Cortex of kidney (tissue), 1 donor: ENCODE measurements at places on chromosomes 11 and 22.

DNA sequence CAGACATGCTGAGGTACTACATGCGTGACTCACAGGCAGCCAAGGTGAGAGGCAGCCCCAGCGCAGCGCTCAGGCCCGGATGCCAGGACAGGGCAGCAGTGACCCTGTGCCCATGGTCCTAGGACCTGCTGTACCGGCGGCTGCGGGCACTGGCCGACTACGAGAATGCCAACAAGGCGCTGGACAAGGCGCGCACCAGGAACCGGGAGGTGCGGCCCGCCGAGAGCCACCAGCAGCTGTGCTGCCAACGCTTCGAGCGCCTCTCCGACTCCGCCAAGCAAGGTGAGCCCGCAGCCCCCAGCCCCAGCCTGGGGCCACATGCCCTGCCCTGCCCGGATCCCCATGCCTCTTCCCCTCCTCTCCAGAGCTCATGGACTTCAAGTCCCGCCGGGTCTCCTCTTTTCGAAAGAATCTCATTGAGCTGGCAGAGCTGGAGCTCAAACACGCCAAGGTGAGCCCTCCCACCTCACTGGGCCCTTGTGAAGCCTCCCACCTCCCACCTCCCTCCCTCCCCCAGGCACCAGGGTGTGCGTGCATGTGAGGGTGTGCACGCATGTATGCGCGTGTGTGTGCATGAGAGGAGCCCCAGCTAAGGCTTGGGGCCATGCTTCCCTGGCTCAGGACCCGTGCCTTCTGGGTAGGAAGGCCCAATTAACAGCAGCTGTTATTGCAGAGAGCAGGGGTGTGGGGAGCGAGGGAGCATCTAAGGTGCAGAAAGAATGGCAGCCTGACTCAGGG is 5.3 kb downstream of the CFL1 start:
- no peak for DNase-seq

DNA sequence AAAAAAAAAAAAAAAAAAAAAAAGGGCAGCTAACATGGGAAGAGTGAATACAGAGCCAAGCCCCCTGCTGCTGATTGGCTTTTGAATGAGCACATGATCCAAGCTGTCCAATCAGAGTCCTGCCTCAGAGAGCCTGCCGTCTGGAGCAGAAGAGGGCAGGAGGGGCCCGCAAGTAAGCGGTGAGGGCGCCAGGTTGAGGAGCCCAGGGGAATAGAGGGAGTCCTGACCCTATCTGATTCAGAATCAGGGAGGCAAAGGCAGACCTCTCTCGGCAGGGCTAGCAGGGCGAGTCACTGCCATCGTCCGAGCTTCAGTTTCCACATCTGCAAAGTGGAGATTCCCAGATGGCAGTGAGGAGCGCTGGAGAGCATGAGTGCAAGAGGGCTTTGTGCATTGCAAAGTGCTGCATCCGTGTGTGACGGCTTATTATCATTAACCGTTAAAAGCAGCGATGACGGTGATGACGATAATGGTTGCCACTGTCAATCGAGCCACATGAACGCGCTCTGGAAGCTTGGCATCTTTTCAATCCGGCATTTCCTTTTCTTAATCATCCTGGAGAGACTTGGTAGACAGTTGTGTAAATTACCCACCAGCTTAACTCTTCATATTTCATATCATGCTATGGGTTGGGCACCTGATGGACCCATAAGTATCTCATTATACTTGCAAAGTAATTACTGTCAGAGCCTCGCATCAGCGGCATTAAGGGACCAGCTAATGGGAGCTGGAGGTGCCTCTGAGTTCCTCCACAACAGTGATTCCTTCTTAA is 68.6 kb upstream of the ATXN10 start:
- DNase-seq = no peak

GRCh38 chr11:46706886-46707285 is 6.1 kb downstream of the ZNF408 start:
- no peak for DNase-seq

- DNase-seq = no peak
These were observed 29.8 kb downstream of the ADAMTS15 start for GRCh38 chr11:130478204-130478701.

- no peak for DNase-seq
These were observed 215.1 kb downstream of the PGR start for GRCh38 chr11:100914415-100915110.

DNA sequence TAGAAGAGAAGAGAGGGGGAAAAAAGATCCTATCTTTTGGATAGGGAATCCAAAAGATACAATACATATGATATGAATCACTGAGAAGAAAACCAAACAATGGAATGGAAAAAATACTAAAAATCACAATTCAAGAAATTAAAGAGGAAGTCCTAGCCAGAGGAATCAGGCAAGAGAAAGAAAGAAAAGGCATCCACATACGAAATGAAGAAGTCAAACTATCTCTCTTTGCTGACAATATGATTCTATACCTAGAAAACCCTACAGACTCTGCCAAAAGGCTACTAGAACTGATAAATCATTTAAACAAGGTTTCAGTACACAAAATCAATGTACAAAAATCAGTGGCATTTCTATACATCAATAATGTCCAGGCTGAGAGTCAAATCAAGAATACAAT is 91.4 kb downstream of the EFCAB6 start:
- no peak for DNase-seq

DNA sequence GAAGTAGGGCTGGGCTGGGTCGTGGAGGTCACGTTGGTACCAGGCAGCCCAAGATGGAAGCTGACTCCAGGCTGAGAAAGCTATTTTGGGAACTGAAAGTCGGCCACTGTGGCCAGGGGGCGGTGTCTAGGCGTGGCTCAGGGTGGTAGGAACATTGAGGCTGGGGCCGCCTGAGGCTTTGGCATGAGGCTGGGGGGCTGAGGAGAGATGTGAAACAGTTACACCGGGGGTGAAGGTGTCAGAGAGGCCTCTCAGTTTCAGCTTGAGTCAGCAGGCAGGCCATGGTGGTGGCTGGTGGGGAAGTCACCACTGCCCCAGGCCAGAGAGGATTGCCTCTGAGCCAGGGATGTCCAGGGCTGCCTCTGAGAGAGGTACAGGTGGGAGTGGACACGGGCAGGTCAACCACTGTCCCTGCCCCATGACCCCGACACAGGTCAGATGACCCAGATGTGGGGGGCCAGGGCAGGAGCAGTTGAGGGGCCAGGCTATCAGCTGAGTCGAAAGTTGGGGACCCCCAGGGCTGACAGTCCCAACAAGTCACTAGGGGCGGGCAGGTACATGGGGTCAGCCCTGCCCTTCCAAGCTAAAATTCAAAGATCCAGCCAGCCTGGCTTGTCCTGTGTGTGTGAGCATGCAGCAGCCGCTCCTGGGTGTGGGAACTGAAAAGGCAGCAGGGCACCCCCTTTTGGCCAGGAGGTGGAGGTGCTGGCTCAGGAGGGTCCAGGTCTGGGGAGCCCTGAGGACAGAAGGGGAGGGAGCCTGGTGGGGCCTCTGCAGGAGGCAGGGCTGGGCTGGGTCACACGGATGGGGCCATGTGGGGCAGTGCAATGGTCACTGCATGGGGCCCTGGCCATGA is 7.2 kb downstream of the KCNK7 start:
- no peak for DNase-seq

- DNase-seq = no peak
These were observed 22.0 kb downstream of the RSPH14 start for GRCh38 chr22:23119494-23120414.

DNA sequence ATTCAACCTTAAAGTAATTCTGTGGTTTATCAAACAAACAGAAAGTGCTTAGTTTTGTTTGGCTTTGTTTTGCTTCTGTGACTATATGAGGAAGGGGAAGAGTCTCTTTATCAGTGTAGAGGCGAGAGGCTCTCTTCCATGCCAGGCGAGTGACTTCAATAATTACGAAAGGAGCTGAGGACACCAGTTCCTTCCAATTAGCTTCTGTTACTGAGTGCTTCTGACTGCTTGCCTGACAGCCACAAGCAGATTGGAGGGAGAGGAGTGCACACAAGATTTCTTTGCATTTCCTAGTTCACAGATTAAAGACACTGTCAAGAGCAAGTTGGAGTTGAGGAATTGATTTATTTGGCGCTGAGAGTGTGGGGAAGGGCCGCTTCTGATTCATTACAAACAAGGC is 1484.5 kb upstream of the TENM4 start:
- DNase-seq = no peak

DNA sequence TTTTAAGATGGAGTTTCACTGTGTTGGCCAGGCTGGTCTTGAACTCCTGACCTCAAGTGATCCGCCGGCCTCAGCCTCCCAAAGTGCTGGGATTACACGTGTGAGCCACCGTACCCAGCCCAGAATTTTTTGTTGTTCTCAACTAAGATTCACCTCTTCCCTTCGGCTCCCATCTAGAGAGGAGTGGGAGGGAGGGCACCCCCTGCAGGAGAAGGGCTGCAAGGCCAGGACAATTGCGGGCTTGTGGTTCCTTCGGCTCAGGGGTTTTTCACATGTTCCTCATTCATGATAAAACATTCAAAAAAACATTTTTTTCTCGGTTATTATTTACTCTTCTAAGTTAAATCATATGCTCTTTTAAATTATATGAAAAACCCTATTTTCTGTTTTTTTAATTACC is 201.1 kb upstream of the LRRC4C start:
- no peak for DNase-seq

- DNase-seq = no peak
These were observed 66.0 kb upstream of the TENM4 start for GRCh38 chr11:79506734-79507344.

GRCh38 chr11:35043936-35044335 is 95.0 kb upstream of the CD44 start:
- DNase-seq = no peak

DNA sequence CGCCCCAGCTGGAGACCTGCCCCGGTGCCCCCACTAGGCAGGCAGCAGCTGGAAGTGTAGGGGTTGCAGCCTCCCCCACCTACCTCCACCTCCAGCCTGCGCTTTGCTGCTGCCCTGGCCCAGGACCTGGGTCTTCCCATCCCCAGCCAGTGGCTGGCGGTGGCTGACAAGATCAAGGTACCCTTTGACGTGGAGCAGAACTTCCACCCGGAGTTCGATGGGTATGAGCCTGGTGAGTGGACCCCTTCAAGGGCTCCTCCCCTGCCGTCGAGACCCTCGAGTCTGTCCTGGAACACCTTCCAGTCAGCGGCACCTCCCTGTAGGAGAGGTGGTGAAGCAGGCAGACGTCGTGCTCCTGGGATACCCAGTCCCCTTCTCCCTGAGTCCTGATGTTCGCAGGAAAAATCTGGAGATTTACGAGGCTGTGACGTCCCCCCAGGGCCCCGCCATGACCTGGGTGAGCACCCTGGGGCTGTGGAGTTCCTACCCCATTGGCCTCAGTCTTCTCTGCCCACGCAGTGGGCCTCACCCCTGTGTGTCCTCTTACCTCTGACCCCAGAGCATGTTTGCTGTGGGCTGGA is 4.4 kb downstream of the PGGHG start:
- DNase-seq = no peak

GRCh38 chr11:121595717-121596161 is 143.0 kb upstream of the SORL1-AS1 start:
- no peak for DNase-seq

DNA sequence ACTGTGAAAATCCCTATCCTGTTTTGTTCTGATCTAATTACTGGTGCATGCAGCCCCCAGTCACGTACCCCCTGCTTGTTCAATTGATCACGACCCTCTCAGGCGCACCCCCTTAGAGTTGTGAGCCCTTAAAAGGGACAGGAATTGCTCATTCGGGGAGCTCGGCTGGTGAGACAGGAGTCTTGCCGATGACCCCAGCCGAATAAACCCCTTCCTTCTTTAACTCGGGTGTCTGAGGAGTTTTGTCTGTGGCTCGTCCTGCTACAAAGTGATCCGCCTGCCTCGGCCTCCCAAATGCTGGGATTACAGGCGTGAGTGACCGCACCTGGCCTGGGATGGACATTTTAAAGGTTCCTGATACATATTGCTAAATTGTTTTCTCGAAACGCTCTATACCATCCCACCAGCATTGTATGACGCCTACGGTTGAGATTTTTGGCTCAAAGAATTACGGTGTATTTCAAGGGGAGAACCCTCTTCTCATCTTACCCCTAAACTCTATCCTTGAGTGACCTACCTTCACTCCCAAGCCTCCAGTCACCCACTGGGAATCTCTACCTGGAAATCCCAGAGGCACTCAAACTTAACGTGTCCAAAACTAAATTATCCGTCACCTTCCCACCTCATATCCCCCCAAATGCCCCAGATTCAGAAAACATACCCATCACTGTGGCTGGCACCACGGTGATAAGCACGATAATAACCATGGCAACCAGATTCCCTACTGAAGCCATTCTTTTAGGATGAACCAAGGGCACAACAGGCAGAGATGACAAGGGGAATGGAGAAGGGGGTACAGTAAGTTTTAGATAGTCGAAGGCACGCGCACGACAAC is 789 bp upstream of the POLA2 start:
- DNase-seq = no peak
